ENCODE measurements at places on chromosomes 2 and 18. TPM values are rescaled to one million over a fixed set of nuclear protein-coding genes. Genes with fewer than 3 reads are reported as not detected.

GRCh38 chr18:7584646-7585275 lies 17.6 kb downstream of the PTPRM start:
- DNase-seq, result no peak

DNA sequence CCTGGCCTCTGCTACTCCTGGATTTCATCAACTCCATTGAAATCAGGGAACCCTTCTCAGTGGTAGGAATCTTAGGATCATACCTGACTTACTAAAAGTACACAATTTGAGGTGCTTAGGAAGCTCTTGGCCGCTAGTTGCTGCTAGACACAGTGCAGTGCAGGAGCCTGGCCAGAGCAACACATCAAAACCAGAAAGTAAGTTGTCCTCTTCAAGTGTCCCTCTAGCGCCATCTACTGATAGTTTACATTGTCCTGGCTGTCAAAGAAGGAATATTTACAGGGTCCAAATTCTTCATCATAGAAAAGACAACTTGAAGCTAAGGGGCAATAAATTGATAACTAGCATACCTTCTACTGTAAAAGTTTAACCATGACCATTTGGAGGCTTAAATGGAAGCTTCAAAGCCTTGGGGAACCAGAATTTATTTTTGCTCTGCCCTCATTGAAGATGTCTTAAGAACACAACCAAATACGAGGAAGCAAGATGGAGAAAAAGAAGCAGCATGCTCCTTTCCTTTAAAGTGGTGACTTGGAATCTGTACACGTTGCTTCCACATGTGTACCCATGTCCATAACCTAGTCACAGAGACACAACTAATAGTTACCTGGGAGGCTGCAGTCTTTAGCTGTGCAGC lies 889.1 kb upstream of the GCFC2 start:
- DNase-seq, result peak; percentile 40

The GMCL1 gene
- total RNA-seq, result 19.4 TPM

GRCh38 chr2:18752667-18753422 lies 163.5 kb upstream of the NT5C1B start:
- DNase-seq, result no peak

The TANC1 gene
- total RNA-seq, result 0.52 TPM

DNA sequence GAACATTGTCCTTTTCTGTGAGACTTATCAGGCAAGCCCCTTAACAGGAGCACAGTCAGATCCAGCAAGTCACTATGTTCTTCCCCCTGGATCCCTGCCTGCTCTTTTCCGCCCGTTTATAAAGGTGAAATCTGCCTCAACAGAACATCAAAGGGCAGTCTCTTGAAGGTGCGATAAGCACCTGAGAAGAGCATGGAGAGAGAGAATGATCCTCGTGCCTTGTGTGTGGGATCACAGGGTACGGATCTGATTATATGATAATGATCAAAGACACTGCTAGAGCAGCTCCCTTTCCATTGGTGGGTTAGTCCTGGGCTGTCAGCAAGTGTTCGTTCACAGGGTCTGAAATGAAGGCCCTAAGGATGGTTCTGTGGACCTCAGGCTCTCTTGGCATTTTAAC lies 106.4 kb downstream of the ZAP70 start:
- no peak for DNase-seq

DNA sequence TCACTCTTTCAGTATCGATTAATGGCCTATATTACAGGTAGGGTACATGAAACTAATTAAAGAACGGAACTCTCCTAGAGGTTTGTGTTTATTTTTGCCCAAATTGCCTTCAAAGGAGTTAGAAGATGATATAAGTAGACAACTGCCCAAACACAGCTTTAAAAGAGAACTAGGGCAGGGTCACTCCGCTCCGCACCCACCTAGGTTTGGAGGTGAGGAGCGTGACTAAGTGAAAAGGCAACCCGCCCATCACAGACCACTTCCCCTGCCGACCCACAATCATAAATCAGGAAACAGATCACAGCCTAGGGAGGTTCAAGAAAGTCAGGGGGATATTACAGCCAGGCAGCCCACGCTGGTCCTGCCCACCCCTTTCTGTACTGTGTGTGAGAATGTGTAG lies 166.7 kb downstream of the C1D start:
- DNase-seq, result no peak
